Fibroblast of skin of abdomen (primary cell): ENCODE measurements at places on chromosomes 2 and 18.

DNA sequence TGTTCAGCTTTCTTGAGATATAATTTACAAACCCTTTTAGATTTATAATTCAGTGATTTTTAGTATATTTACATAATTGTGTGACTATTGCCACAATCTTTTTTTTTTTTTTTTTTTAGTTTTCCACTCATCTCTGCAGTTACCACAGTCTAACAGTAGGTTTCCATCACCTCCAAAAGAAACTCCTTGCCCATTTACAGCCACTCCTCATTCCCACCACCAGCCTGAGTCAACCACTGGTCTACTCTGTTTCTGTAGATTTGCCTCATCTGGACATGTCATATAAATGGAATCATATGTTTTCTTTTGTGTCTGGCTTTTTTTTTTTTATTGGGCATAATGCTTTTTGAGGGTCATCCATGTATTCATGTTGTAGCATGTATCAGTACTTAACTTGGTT lies 16.1 kb downstream of the MTX2 start:
- DNase-seq: peak; percentile 43

DNA sequence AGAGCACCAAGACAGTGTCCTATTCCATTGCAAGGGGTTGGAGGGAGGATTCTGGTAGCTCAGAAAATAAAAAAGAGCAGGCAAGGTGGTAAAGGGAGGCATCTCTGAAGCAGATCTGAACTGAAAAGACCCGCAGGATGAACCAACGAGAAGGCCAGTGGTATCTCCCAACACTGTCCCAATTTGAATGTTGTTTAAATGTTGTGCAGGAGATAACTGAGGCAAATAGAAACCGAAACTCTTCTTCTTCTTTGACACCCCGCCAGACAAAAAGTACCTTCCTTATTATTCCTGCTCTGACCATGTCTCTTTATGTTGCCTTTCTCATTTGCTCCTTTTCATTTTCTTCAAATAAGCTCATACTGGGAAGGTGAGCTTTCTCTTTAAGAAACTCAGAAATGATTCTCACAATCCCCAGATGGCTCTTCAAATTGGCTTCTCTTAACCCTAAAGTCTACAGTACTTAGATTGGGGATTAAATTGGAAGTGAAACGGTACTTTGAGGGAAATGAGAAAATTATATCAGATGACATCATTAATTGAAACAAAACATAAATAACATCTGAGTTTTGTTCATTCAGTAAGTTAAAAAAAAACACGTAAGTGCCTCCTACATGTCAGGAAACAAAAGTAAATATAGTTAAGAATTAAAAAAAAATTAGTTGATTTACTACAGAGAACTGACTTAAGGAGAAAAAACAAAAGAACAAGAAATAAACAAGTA lies 143.6 kb downstream of the WDPCP start:
- no peak for DNase-seq

DNA sequence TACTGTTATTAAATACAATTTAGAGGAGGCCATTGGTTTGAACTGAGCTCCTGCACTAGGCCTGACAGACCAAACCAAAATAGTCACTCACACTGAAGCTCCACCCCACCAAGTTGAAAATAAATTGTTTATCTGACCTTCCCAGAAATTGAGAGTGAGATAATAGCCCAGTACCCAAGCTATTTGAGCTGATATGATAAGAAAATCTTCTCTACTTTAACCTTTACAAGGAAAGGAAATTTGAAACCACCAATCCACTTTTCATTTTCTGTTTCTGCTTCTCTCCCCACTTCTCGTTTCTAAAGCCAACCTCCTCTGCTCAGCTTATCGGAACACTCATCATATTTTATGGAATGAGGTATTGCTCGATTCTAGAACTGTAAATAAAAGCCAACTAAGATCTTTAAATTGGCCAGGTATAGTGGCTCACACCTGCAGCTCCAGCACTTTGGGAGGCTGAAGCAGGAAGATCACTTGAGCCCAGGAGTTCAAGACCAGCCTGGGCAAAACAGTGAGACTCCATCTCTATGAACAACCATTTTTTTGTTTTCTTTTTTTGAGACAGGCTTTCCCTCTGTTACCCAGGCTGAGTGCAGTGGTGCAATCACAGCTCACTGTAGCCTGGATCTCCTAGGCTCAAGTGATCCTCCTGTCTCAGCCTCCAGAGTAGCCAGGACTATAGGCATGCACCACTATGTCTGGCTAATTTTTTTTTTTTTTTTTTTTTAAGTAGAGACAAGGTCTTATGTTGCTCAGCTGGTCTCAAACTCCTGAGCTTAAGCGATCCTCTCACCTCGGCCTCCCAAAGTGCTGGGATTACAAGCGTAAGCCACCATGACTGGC lies 13.3 kb upstream of the GALM start:
- no peak for DNase-seq

DNA sequence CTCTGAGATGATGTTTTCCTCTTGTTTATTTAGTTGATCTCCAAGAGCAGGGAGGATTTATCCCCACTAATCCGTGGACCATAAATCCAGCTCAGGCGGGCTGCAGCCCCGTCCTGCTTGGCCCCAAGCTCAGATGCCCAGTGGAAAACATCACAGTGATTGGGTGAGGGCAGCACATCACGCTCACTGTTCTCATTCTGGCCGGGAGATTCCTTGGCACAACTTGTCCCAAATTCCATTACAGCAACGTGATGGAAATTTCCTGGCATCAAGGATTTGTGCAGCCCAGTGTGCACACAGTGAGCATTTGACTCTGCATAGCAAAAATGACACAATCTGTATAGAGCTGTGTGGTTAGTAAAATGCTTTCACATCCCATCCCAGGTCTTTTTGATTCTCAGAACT lies 96.8 kb downstream of the VAPA start:
- peak; percentile 86 for DNase-seq

- peak; percentile 66 for DNase-seq
These were observed 1.6 kb downstream of the CRIM1 start for GRCh38 chr2:36356990-36357846.

DNA sequence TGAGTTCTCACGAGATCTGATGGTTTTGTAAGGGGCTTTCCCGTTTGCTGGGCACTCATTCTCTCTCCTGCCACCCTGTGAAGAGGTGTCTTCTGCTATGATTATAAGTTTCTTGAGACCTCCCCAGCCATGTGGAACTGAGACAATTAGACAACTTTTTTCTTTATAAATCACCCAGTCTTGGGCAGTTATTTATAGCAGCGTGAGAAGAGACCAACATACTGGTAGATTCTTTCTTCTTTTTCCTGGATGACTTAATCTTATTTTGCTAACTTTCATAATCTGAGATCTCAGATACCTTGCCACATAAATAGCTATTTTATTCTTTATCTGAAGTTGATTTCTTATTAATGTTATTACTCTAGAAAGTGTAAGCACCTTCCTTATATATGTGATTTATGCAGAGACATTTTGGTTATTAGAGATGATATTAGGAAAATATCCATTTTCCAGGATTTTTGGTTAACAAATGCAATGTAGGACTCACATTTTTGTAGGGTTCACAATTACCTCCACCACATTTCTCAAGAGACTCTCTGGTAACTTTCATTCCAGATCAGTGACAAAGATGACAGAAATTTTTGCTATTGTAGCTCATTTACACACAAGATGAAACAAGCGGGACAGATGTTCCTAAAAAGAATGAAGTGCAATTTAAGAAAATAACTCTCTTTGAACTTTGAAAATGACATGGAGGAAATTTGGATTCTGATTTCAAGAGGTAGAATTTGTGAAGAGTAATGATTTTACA lies 97.9 kb upstream of the RND3 start:
- DNase-seq: peak; percentile 53

- DNase-seq: no peak
These were observed 108.6 kb upstream of the CCDC150 start for GRCh38 chr2:196530910-196531309.

DNA sequence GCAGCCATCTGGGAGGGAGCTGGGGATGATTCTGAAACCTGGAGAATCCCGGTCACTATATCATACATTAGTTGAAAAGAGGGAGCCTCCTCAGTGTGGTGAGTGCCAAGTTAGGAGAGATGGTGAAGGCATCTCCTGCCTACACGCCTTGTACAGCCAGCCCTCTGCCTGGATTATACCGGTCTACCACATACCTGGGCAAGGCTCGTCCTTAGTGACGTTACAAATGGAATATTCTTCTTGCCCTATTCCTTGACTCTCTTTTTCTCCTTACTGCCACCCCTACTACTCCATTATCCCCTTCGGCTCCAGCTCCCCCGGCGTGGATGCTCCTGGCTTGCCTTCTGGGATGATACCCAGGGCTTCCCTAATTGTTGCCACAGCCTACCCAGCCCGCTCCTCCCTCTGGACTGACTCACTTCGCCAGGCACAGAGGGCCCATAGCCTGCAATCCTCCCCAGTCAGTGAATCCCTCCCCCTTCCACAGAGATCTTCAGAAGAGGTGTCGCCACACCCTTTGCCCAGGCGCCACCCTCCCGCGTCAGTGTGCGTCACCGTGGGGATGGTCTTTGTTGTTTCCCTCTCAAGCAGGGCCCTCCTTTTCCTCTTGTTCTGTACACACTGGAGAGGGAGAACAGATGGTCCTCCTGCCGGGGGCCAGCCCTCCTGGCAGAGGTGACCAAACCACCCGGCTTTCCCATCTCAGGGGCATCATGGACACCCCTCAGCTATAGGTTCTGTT lies 115.2 kb upstream of the EPAS1 start:
- DNase-seq: no peak

- no peak for DNase-seq
These were observed 34.1 kb downstream of the ODC1 start for GRCh38 chr2:10413991-10414451.

DNA sequence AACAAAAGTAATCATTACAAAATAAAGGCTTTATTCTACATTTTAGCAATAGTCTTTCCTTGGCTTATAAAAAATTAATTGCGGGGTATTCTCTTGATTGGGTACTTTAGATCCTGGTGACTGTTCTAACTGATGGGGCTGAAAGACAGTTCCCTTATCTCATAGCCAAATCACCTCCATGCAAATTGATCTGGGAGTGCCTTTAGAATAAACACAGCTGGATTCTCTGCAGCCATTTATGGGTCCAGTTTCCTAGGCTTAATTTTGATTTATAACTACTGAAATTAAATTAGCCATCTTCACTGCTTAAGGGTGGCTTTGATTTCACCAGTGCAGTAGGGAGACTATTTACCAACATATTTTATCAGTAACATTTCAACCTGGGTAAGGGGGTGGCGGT lies 337.1 kb downstream of the NRXN1 start:
- DNase-seq: no peak

DNA sequence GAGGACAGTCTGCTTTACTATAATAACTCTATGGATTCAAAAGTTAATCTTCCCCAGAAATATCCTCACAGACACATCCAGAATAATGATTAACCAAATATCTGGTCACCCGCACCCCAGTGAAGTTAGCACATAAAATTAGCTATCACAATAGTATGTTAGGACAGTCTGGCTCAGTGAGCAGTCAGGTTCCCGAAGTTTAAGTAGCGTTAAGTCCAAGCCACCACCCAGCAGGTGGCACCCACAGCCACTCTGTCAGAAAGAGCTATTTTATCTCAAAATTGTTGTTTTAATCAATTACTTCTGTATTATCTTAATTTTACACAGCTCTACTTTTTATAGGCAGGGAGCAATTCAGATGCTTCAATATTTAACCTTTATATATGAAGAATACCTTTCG lies 537.5 kb downstream of the MBD2 start:
- no peak for DNase-seq

DNA sequence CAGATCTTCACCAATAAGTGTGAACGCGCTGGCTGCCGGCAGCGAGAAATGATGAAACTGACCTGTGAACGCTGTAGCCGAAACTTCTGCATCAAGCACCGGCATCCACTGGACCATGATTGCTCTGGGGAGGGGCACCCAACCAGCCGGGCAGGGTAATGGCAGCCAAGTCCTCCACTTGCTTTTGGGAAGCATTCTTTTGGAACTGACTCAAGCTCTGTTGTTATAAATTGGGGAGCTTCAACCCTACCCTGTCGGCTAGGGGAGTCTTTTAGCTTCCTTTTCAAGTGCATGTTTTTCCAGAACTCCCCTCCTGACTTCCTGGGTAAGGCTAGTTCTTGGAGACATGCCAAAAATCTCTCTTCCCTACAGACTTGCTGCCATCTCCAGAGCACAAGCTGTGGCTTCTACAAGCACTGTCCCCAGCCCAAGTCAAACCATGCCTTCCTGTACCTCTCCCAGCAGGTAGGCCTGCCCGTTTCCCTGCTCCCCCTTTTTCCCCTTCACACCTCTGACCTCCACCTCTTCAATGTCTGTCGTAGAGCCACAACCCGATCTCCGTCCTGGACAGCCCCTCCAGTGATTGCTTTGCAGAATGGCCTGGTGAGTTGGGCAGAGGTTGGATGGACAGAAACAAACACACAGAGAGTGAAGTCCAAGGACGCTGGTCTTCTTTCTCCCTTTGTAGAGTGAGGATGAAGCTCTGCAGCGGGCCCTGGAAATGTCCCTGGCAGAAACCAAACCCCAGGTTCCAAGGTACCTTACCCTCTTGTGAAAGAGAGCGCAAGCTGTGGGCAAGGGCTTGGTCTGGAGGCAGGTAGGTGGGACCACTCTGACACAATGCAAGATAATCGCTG lies 1.5 kb downstream of the ZFAND2B start:
- DNase-seq: peak; percentile 29

- no peak for DNase-seq
These were observed 12.0 kb downstream of the TMEM163 start for GRCh38 chr2:134706587-134707329.

GRCh38 chr2:121567957-121568409 lies 37.3 kb downstream of the RNU4ATAC start:
- DNase-seq: no peak

- DNase-seq: no peak
These were observed 628.6 kb downstream of the CCDC85A start for GRCh38 chr2:56812432-56812831.

DNA sequence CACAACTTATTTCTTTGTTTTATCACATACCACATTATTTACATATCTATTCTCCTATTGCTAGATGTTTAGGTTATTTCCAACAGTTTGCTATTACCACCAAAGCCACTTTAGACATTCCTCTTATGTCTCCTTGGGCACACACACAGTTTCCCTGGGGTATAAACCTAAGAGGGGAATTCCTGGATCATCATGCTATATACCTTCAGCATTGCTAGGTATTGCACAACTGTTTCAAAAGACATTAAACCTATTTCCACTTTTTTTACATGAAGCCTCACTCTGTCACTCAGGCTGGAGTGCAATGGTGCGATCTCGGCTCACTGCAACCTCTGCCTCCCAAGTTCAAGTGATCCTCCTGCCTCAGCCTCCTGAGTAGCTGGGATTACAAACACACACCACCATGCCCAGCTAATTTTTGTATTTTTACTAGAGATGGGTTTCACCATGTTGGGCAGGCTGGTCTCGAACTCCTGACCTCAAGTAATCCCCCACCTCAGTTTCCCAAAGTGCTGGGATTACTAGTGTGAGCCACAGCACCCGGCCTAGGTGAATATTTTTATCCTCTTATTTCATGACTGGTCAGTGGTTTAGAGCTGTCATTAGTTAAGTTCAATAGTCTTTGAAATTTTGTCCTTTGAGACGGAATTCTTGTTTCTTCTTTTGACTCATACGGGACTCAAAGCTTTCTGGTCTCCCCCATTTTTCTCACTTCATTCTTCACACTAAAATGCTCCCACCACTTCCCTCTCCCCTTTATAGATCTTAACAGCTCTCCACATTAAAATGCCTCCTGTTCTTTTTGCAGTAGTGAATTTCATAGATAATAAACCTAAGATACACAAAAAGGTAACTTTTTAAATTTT lies 30.3 kb downstream of the SULT1C4 start:
- no peak for DNase-seq

GRCh38 chr2:138034536-138034935 lies 70.3 kb downstream of the HNMT start:
- peak; percentile 13 for DNase-seq
